SK-N-SH (cell line): ENCODE measurements at places on chromosomes 6 and 20. TPM values are rescaled to one million over a fixed set of nuclear protein-coding genes. Genes with fewer than 3 reads are reported as not detected.

DNA sequence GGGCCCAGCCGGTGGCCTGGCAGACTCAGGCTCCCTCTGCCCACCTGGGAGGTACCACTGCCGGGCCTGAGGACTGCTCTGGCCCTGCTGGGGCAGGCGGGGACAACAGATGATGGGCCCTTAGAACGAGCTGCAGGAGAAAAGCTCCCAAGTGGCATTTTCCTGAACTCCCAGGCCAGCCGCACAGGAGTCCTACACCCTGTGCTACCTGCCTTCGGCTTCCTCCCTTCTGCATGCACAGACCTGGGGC, 41.3 kb downstream of the DSTN start:
- peaks cover 24% of the 10 kb centered on the region for H3K36me3 ChIP-seq
- no peak overlapping the region for H3K4me3 ChIP-seq
- DNase-seq, result no peak

Gene CLDN20
- 0.07 TPM in 1 of 2 replicates, not detected in the other for polyA plus RNA-seq

DNA sequence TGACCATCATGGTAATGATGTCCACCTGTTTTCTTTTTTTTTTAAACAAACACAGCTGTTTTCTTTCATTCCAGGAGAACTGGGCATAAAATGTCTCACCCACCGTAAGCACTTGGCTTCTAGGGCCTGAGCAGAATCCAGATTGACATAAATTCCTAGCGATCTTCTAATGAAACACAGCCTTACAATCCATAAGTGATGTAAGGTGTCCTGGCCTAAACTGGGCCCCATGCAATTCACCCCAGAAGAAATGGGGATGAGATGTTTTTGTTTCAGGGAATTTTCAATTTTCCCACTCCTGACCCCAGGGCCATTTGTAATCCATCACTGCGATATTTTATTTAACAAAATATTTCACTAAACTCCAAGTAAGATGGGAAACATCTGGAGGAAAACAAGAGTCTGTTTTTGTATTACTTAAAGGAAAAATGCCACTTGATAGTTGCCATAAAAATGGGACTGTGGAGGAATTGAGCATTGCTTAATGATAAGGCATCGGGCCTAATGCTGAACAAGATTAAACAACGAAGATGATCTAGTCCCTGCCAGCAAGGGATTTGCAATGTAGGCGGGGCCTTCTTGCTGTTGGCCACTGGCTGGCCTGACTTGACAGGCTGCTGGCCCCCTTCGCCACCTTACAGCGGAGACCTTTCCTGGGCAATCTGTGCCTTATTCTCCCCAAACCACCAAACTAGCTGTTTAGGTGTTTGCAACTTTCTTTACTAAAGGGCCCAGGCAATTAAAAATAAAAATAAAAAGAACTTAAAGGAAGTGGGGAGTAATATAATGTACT, 183.7 kb downstream of the CD109 start:
- H3K36me3 ChIP-seq, result no peaks in the 10 kb centered on the region
- H3K27ac ChIP-seq, result no peak overlapping the region
- H3K27me3 ChIP-seq, result no peaks in the 10 kb centered on the region
- DNase-seq, result no peak
- H3K4me3 ChIP-seq, result no peak overlapping the region

DNA sequence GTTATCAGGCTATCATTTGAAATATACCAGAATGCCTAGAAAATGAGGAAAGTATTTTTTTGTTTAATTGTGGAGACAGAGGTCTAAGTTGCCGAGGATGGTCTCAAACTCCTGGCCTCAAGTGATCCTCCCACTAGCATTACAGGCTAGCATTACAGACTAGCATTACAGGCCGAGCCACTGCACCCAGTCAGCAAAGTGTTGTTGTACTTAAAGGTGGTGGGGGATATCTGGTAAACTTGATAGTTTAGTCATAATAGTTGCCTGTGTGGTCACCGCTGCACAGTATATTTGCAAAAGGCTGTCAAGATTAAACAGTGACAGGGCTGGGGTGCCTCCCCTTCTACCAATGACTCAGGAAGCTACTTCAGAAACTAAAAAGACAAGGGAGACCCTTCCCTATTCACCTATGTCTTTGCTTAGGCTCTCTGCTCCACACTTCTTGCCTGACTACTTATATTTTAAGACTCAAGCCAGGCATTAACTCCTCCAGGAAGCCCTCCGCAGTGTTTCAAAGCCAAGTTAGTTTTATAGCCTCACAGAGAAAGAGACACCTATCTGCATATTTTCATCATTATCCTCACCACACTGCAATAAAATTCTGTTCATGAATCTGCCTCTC, 3.1 kb upstream of the AKIRIN2 start:
- H3K4me3 ChIP-seq, result no peak overlapping the region
- peak overlapping the region; percentile 28; the same call in 1 of the 2 replicates for H3K27ac ChIP-seq
- no peaks in the 10 kb centered on the region for H3K27me3 ChIP-seq
- no peak for DNase-seq
- no peaks in the 10 kb centered on the region for H3K36me3 ChIP-seq

DNA sequence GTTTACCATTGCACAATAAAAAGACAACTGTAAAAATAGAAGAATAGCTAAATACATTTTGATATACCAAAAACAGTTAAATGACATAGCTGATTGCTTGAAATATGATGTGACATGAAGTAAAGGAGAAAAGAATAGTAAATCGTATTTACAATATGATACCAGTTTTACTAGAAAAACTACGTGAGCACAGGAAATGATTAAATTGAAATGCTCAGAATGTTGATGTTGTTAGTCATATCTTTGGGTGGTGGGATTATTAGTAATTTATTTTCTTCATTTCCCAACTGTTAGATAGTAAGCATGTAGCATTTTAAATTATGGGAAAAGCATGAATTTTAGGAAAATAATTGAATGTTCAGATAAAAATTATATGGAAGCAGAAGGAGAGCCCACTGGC, 268.3 kb upstream of the TAB2 start:
- DNase-seq, result no peak
- peaks cover 5% of the 10 kb centered on the region for H3K36me3 ChIP-seq
- H3K4me3 ChIP-seq, result no peak overlapping the region
- peaks cover 11% of the 10 kb centered on the region; the same call in 1 of the 2 replicates for H3K4me1 ChIP-seq

DNA sequence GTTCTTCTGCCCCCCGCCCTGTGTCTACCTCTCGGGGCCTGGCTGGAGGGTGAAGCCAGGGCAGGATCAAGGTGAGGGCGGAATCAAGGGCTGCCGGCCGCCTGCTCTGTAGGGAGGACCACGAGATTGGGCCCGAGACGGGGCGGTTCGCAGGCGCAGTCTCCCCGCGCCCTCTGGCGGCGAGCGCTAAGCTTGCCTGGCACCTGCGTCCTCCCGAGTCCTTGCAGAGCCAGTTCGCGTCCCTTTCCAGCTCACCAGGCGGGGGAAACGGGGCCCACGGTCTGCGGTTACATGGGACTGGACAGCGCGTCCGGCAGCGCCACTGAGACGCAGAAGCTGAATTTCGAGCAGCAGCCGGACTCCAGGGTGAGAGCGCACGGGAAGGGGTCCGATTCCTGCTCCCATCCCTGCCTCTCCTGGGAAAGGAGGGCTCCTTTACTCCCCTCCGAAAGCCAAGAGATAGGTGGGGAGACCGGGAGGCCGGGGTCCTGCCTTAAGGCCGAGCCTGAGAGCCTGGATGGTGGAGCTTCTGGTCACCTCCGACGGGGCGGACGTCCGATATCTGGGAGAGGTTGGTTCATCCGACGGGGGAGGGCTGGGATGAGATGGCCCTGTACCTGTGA, 3.6 kb upstream of the MATN4 start:
- no peaks in the 10 kb centered on the region for H3K36me3 ChIP-seq
- DNase-seq, result peak; percentile 75
- no peaks in the 10 kb centered on the region for H3K4me1 ChIP-seq
- H3K27ac ChIP-seq, result no peak overlapping the region
- H3K27me3 ChIP-seq, result peaks cover 8% of the 10 kb centered on the region; the same call in 1 of the 2 replicates

DNA sequence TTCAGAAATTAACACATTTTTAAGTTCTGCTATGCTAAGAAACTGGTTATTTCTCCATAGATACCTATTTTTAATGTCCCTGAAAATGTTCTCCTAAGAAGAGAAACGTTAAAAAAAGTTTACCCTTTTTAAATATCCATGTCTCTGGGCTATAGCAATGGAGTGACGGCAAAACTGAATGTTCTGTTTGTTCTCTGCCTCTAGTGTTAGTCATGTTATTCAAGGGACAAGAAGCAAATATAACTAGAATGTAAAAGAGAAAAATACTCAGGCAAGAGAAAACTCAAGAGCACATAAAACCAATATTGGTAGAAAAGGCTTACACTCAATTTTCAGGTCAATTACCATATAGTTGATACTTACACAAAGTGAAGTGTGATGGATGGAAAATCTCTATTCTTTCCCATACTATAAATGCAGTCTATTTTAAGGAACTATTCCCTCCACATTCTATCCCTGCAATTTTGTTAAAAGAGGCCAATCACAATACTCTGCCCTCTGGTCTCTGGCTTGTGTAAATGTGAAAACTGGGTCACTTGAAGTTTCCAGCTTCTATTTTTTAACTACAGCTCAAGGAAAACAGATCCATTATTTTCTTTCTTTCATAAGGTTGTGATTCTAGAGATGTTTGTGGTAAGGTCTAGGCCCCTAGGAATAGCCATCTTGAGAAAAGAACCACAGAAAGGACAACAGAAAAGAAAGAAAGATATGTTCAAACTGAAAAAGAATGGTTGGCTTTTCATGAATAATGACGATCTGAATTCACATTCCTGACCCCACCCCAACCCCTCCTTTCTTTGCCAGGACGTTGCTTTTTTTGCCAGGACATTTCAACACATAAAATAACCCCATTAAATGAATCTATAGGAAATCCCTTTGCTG, 200.3 kb upstream of the FAM83B start:
- H3K27ac ChIP-seq, result no peak overlapping the region
- H3K36me3 ChIP-seq, result no peaks in the 10 kb centered on the region
- peaks cover 5% of the 10 kb centered on the region; the same call in 1 of the 2 replicates for H3K27me3 ChIP-seq
- H3K4me3 ChIP-seq, result no peak overlapping the region

Gene LST1
- polyA plus RNA-seq, result not detected in 2 replicates

Gene SAMD5
- polyA plus RNA-seq, result not detected in 2 replicates

DNA sequence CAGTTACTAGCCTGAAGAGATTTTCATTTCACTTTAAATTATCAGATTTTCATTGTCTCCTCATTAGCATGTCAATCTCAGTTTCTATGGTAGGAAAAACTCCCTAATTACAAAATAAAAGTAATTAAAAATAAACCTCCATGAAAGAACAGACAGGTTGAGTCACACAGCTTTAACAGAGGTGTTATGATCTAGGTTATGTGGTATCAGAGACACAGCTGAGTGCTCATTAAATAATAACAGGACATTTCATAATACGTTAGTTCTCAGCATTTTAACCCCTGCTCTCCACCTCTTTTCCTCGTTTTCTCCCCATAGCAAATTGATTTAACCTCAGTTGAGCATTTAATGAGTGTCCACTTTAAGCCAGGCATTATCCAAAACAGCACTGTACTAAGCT, 21.9 kb downstream of the TPBG start:
- H3K36me3 ChIP-seq, result no peaks in the 10 kb centered on the region
- no peak overlapping the region for H3K4me3 ChIP-seq
- H3K27me3 ChIP-seq, result no peaks in the 10 kb centered on the region
- no peak overlapping the region for H3K27ac ChIP-seq

DNA sequence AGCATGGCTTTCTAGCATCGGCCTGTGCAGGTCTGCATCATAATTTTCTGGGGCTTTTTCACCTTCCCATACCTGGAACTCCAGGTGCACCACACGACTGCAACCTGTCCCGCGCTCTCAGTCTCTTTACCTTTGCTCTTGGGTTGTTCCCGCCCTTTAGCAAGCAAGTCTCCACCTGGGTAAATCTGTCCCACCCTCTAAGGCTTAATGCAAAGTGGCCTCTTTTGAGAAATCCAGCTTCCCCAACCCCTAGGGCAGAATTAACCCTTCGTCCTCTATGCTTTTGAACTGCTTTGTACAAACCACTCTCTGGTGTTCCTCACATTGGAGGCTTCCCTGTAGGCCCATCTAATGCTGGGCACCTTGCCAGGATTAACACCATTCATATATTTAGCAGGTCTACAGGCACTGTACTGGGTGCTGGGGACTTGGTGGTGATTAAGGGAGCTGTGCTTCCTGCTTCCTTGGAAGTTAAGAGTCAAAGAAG, 2.8 kb downstream of the ITPR3 start:
- H3K27me3 ChIP-seq, result no peaks in the 10 kb centered on the region
- no peak for DNase-seq
- H3K4me3 ChIP-seq, result no peak overlapping the region
- no peak overlapping the region for H3K27ac ChIP-seq
- no peaks in the 10 kb centered on the region for H3K36me3 ChIP-seq

Gene TSPO2
- not detected in 2 replicates for polyA plus RNA-seq

DNA sequence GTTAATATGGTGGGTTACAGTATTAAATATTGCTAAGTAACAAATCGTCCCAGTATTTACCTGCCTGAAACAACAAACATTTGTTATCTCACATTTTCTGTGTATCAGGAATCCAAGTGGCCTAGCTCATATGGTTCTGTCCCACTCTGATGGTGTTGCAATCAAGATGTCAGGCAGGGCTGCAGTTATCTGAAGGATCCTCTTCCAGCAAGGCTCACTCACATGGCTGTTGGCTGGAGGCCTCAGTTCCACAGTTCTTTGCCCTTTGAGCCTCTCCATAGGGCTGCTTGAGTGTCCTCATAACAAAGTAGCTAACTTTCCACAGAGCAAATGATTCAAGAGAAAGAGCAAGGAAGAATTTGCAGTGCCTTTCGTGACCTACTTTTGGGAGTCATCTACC, 17.7 kb downstream of the RAB22A start:
- H3K27me3 ChIP-seq, result no peaks in the 10 kb centered on the region
- no peak for DNase-seq
- peaks cover 9% of the 10 kb centered on the region for H3K4me1 ChIP-seq
- no peak overlapping the region for H3K27ac ChIP-seq

DNA sequence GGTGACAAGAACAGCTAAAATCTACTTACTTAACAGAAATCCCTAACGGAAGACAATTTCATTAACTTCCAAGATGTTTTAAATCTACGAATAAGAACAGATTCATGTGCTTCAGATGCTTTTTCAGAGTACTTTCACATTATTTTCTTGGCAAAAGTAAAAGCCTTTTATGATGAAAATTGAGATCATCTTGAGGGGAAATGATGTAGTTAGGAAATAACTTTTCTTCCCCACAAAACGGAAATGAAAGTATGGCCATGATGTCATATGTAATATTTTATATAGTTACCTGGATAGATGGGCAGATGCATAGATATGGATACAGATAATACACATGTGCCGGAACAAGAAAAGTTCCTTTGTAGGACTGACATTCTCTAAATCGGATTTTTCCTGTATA, 32.8 kb downstream of the SASH1 start:
- no peak overlapping the region for H3K27ac ChIP-seq
- no peak for DNase-seq
- no peaks in the 10 kb centered on the region; the same call in 1 of the 2 replicates for H3K4me1 ChIP-seq
- H3K4me3 ChIP-seq, result no peak overlapping the region
- no peaks in the 10 kb centered on the region for H3K27me3 ChIP-seq

Gene SUMO4
- polyA plus RNA-seq, result not detected in 2 replicates

DNA sequence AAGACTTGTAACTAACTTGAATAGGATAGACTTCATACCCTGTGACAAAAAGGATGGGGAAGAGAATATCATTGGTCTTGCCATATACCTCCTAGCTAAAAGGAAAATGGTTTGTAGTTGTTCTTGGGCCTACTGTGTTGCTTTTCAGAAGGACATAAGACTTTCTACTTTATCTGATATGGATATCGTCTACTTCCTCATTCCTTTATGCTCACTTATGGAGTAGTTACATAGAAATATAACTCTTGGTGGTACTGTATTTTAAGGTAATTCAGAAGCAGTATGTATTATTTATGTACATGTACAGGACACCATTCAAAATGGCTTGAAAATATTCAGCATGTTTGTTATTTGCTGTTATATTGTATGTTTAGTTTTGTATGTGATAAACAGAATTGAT, 8.0 kb downstream of the FAM217B start:
- H3K4me1 ChIP-seq, result no peaks in the 10 kb centered on the region
- H3K36me3 ChIP-seq, result peaks cover 34% of the 10 kb centered on the region
- no peak overlapping the region for H3K4me3 ChIP-seq
- no peak overlapping the region for H3K27ac ChIP-seq
- no peak for DNase-seq
- no peaks in the 10 kb centered on the region for H3K27me3 ChIP-seq
